ENCODE measurements at places on chromosomes 11 and 22.

- no peak for DNase-seq
These were observed 2.7 kb upstream of the NFAM1 start for GRCh38 chr22:42434748-42435425.

DNA sequence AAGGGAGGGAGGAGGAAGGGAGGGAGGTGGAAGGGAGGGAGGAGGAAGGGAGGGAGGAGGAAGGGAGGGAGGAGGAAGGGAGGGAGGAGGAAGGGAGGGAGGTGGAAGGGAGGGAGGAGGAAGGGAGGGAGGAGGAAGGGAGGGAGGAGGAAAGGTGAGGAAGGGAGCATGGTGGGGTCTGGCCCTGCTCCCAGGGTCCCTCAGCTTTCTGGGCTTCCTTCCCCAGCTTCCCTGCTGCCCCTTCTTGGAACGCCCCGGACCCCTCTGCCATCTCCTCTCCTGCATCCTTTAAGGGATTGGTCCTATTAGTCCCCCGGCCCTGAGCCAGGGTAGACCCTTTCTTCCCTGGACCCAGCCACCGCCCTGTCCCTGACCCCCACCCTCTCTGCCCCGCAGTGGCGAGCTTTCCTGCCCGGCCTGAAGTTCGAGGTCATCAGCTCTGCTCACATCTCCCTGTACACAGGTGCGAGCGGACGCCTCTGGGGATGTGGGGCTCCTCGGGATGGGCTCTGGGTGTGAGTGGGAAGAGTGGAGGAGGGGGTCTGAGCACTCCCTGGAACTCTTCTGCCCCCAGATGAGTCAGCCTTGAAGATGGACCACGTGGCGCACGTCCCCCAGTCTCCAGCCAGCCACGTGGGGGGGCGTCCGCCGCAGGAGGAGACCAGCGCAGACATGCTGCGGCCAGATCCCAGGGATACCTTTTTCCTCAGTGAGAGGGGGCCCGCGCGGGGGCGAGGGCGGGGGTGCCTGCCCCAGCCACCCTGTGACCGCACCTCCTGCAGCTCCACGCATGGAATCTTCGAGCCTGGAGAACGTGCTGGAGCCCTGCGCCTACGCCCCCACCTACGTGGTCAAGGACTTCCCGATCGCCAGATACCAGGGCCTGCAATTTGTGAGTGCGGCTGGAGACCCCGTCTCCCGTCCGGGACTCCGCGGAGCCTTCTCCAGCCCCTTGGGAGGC is 6.0 kb downstream of the B4GALNT4 start:
- DNase-seq, result no peak

DNA sequence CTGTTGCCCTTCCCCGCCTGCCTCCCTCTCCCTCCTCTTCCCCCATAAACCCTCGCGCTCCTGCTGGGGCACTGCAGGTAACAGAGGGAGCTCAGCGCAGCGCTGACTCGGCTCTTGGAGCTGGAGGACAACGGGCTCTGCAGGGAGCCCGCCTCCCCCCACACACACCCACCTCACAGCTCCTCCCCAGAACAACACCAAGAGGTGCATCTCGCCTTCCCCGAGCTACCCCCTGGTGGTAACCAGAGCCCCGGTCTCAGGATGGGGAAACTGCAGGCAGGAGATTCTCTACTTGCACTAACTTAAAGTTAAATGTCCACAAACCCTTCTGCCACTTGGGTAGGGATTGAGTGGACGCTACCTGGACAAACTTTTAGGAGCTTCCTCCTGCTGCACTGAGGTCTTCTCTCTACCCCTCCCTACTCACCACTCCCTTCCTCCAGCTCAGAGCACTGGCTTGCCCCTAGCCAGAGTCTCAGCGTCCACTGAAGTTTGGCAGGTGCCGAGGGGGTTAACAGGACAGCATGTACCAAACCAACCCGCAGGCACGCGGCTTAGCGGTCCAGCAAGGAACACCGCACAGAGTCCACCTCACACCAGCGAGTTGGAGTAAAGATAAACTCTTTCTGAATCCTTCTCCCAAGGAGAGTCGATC is 4.0 kb upstream of the SCN4B start:
- DNase-seq, result peak; percentile 40

DNA sequence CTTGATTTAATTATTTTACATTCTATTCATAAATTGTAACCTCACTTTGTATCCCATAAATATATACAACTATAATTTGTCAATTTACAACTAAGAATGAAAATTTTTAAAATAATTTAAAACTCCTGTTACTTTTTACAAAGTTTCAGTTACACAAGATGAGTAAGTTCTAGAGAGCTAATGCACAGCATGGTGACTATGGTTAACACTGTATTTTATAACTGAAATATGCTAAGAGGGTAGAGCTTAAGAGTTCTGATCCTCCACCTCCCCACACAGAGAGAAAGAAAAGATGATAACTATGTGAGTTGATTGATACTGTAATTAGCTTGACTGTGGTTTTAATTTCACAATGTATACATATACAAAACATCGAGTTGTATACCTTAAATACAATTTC is 412.5 kb upstream of the DDI1 start:
- no peak for DNase-seq

GRCh38 chr11:104134745-104135144 is 29.2 kb downstream of the PDGFD start:
- no peak for DNase-seq

- DNase-seq, result no peak
These were observed 65.3 kb downstream of the MCM5 start for GRCh38 chr22:35465109-35465701.

DNA sequence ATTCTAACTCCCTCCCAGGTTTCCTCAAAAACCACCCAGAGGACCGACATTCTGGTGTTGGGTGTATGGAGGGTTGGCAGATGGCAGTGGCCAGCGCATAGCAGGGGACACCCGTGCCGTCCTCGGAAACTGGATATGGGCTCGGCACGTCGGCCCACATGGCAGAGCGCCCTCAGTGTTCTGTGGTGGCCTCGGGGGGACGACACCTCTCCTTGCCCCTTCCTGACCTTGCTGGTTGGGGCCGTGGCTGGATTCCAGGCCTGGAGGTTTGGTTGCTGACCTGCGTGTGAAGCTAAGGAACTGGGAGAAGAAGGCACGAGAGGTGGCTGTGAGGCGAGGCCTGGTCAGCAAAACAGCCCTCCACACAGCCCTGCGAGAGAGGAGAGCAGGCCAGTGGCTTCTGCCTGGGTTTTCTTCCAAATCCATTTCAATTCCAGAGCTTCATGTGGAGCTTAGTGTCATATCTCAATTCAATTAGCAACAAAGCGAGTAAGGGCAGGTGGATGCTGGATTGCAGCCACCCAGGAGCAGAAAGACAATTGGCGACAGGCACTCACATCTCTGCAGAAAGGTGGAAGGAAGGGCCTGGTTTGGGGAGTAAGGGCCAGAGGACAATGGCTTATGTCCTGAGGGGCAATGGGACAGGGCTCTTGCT is 478.4 kb downstream of the BRD1 start:
- no peak for DNase-seq

- peak; percentile 16 for DNase-seq
These were observed 407.0 kb upstream of the B3GAT1 start for GRCh38 chr11:134819041-134819440.

DNA sequence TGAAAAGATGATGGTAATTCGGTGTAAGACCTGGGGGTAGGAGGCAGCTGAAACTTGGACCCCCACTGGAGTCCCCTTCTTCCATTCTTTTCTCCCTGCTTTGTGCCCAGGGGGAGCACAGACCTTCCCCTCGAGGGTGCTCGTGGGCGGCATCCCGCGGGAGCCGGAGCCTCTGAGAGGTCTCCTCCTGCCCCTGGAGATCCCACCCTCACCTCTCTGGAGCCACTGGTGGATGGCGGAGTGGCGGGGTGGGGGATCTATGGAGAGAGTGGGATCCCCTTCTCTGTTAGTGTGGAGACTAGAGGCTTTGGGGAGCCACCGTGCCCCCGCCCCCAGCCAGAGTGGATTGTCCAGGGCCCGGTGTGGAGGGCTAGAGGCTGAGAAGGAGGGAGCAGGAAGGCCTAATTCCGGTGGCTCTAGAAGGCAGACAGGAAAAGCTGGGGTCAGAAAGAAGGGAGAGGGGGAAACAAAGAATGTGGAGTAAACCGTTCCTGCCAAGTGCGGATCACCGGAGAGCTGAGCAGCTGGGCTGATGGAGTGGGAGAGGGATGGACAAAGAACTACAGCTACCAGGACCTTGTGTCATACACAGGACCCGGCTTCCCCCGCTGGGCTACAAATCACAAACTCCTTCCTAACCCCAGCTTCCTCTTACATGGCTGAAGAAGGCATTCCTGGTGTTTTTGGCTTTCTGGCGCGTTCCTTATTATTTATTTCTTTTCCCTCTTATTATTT is 41.9 kb downstream of the KCNJ1 start:
- no peak for DNase-seq

DNA sequence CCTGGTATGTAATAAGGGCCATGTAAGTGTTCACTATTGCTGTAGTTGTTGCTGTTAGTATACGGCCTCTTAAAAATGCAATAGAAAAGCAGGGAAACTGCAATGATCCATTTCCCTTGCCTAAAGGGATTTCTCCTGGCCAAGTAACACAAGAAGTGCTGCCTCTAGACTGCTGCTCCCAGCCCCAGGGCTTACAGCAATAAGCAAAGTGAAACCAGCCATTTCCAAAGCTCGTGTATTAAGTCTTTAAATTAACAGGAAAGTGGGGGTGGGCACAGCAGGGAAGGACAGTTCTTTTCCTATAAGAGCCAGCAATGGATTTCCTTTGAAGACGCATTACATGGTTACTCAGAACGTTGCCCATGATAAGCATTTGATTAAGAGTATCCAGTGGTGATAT is 36.9 kb upstream of the WT1 start:
- DNase-seq, result peak; percentile 20

DNA sequence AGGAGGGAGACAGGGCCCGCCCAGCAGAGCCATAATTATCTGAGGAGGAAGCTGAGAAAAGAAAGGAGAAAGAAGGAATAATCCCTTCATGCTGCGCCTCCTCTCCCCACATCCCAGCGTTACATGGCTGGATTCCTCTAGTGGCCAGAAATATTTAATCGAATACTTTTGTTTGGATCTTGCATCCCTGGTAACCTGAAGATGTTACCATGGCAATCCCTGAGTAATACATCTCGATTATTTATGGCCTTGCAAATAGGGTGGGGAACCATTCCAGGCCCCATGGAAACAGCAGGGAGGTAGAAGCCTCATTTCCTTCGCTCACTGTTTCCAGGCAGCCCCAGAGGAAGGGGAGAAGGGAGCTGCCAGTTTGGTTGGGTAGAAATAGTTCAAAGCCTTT is 357.7 kb downstream of the BUD13 start:
- no peak for DNase-seq

- peak; percentile 27 for DNase-seq
These were observed 602.2 kb downstream of the BUD13 start for GRCh38 chr11:116170526-116171120.

- no peak for DNase-seq
These were observed 6.2 kb downstream of the CRYAB start for GRCh38 chr11:111905411-111905810.

All from stomach (tissue), 19 donors.